ENCODE measurements at places on chromosomes 11 and 22.

DNA sequence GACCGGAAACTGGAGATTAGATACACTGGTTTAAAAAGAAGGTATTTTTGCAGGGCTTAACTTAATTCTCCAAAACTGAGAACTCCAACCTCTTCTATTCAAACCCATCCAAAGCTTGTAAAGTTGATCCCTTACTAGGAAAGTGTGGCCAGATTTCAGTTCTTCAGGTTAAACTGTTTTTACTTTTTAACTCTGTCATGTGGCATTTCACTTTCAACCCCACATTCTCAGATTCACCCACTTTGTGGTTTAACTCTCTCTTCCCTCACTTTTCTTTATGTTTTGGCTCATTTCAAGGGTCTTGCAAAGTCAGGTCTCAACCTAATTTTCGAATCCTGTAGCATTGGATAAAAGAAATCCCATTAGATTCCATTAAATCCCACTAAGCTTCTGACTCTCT is 75.4 kb downstream of the MPPED2 start:
- no peak for DNase-seq

DNA sequence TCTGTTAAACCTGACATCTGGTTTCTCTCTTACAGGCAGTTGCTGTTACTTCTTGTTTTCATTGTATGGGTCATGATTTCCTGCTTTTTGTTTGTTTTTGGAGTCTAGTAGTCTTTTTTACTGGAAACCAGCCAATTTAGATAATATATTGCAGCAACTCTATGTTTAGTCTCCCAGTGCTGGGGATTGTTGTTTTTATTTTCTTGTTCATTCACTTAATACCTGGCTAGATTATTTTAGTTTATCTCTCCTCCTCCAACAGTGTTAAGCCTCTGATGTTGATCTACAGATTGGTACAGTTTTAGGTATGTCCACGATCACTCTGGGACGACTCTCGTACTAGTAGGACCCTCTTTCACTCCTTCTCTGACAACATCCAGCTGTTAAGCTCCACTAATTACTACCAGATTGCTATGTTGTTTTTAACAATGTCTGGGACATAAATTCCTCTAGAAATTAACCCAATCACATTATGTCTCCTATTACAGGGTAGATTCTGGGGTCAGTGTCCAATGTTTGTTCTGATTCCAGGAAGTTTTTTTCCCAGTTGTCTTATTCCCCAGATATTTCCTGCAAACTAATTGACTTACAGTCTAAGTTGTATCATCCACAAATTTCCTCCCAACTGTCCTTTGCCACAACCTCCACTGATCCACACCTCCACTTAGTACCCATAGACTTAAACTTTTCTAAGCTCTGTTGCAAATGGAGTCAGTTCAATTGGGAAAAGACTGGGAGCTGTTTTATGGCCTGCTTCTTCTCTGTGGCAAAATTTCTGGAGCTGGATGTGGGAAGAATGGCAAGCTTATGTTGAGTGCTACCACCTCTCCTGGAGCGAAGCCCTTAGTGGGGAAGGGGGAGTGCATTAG is 1280.6 kb upstream of the CNTN5 start:
- peak; percentile 62 for DNase-seq

DNA sequence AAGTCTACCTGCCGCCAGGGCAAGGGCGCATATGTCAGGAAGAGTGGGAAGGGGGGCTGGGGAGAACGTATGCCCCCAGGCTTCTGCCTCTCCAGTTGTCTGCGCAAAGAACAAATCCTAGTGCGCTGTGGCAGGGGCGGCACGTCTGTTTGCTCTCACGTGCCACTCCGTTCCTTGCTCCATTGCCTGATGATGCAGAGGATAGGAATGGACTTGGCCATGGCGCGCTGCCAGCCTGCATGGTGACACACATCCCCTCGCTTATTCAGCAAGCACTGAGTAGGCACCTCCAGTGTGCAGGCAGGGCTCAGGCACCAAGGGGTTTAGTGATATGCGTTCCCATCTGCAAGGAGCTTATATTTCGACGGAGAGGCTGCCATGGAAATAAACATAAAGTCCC is 45.4 kb upstream of the SLC22A12 start:
- peak; percentile 85 for DNase-seq

DNA sequence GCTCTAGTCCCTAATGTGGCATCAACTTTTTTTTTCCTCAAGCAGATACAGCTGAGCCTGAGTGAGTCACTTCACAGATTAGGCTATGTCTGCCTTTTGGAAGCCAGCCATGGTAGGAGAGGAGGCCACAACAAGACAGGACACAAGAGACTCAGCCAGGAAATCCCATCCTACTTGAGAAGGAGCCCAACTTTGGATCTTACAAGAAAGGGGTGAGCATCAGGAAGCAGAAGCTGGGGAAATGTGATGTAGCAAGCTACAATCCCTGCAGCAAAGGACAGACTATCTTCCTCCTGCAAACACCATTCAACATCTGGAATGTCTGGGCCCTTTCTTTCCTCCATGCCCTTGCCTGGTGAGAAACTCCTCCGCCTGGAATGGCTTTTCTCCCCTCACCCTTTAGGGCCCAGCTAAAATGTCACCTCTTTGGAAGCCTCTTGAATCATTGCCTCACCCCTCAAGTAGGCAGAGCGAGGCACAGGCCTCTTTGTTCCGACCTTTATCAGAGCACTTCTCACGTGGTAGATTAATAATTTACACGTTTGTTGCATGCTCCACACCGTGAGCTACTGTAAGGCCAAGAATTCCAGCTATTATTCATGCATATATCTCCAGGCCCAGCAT is 156.4 kb upstream of the PITPNB start:
- peak; percentile 67 for DNase-seq

GRCh38 chr11:68099474-68100405 is 21.4 kb downstream of the CHKA start:
- DNase-seq, result no peak

GRCh38 chr11:119964136-119965025 is 173.5 kb downstream of the TRIM29 start:
- DNase-seq, result peak; percentile 23

DNA sequence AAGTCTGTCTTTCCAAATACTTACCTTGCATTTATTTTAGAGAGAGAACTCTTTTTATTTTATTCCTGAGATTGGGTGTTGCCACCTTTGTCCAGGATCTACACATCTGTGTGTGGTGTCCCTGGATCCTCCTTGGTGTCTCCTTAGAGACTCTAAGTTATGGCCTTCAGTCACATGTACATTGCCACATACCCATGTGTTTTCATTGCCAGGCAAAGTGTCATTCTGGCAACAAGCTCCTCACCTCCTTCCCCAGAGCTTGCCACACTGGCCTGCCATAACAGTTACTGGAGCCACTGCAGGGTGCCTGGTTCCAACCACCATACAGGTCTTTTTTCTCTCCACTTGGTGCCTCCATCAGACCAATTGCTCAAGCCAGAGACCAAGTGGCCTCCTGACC is 379.7 kb downstream of the NTM start:
- DNase-seq, result no peak

DNA sequence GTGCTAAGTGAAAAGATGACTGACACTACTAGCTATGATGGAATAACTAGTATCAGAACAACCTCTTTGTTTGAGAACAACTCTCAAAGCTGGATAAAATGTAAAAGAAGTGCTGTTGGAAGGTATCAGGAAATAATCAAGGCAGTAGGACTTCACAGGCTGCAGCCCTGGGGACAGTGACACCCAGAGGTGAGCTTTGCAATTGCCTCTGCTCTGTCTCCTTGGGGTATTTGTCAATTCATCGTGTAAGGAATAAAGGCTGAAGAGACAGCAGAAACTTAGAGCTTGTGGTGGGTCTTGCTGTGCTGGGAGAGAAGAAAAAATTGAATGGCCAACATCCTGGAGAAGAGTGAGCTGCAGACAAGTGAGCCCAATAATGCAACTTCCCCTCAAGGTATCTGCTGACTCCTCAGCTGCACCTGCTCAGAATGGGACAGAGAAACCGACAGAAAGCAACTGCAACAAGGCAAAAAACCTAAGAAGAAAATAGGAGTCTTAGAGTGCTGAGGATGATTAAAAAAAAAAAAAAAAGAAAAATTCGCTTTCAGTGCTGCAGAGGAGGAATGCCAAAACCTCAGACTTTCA is 141.1 kb downstream of the RCN1 start:
- peak; percentile 50 for DNase-seq

DNA sequence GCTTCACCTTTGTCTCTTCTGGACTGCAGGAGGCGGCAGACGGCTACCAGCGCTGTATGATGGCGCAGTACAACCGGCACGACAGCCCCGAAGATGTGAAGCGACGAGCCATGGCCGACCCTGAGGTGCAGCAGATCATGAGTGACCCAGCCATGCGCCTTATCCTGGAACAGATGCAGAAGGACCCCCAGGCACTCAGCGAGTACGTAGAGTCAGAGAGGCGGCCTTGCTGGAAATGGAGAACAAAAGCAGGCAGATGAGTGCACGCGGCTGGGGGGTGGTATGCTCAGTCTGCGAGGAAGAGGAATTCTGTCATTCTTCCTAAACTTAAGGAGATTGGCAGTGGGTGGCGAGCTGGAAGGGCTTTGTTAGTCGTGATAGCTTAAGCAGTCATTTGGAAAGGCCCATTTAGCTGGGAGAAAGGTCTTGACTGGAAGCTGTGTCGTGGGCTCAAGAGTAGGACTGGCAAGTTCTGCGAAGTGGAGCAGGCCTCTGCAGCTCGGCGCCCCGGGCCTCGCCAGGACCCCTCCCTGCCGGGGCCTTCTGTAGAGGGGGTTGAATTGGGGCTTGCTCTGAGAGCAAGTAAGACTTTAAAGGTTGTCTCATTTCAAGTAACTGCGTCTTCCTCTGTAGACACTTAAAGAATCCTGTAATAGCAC is 3.0 kb upstream of the FERMT3 start:
- no peak for DNase-seq

GRCh38 chr22:27130906-27131305 is 473.5 kb downstream of the MIAT start:
- peak; percentile 67 for DNase-seq

- peak; percentile 60 for DNase-seq
Measured at GRCh38 chr22:30201945-30202344, 44.6 kb downstream of the LIF start.

- DNase-seq, result no peak
Measured at GRCh38 chr11:116771935-116772334, 852 bp downstream of the BUD13 start.

DNA sequence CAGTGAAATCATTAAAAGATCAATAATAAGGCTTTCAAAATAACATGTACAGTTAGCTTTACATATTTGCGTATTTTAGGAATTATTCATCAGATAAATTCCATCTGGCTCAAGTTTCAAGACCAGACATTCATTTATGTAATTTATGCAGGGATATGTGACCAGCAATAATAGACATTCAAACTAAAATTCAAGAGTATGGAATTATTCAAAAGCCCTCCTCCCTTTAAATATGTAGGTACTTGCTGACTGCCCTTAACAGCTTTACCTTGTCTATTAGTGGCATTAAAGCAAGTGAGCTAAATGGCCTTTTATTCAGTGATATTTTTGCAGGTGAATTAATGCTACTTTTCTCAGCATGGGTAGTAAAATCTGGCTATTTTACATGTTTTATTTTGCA is 126.1 kb downstream of the LRRC4C start:
- no peak for DNase-seq

GRCh38 chr11:65630215-65630614 is 7.7 kb upstream of the SIPA1 start:
- no peak for DNase-seq

- DNase-seq, result no peak
Measured at GRCh38 chr11:33018840-33019239, 3.2 kb downstream of the DEPDC7 start.

DNA sequence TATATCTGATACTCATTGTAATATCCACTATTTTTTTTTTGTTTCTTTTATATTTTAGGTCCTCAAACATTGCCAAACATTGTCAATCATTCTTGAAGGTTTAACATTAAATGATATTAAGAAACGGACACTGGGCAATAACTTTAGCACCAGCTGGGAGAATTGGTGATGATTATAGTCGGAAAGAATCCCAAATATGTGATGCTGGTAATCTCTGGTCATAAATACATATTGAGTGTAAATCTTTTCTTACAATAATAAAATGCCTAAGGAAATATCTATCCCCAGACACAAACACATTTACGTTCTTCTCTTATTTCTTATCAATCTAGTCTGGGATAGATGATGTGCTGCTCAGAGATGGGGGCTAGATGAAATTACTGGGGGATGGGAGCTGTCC is 25.2 kb downstream of the OR51E2 start:
- no peak for DNase-seq

DNA sequence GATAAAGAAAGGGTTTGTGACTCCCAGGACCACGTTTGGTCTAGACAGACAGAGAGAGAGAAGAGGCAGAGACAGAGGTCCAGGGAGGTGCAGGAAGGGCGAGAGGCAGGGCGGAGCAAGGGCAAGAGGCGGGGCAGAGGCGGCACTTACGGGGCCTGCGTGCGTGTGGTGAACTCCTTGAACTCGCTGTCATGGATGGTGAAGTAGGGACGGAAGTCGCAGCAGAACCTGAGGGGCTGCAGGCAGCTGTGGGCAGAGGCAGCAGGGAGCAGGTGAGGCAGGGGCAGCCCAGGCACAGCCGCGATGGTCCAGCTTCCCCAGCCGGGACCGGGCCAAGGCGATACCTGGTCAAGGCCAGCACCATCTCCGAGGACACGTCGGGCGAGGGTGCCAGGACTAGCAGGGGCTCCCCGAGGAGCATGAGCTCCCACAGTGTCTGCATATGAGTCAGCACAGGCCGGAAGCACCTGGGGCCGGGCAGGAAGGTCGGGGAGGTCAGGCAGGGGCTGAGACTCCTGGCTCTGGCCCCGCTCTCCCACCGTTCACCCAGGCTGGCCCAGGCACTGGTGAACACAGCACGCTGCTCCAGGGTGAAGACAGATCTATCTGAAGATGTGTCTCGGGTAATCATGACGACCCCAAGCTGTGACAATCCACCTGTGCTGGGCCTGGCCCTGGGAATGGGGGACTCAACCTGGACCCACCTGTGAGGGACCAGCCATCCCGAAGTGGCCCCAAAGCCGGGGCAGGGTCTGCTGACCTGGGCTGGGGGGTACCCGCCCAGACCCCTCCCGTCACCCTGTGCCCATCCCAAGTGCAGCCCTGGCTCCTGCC is 7.2 kb upstream of the PLXNB2 start:
- DNase-seq, result no peak

GRCh38 chr11:114098927-114099326 is 39.4 kb downstream of the ZBTB16 start:
- DNase-seq, result no peak

DNA sequence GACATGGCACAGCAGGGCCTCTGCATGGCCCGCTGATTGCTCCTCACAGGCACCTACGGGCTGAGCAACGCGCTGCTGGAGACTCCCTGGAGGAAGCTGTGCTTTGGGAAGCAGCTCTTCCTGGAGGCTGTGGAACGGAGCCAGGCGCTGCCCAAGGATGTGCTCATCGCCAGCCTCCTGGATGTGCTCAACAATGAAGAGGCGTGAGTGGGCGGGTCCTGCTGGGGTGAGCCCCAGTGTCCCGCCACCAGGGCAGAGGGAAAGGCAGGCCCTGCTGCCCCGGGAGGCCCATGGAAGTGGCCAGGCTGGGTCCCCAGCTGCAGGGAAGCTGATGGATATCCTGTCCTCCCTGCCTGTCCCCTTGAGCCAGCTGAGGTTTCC is 18.6 kb upstream of the DGCR8 start:
- peak; percentile 15 for DNase-seq

Measured in bronchial epithelial cell (primary cell).